ENCODE measurements at places on chromosomes 12 and 14. TPM values are rescaled to one million over a fixed set of nuclear protein-coding genes. Genes with fewer than 3 reads are reported as not detected.

- DNase-seq = no peak
These were observed 75.7 kb downstream of the PLEKHG7 start for GRCh38 chr12:92778525-92778924.

- DNase-seq = no peak
These were observed 7.2 kb upstream of the RACGAP1 start for GRCh38 chr12:50032515-50032853.

- no peak for DNase-seq
These were observed 78.8 kb downstream of the KCNMB4 start for GRCh38 chr12:70444903-70445302.

NOXRED1 gene
- total RNA-seq = not detected

- no peak for DNase-seq
These were observed 131.9 kb downstream of the CEP128 start for GRCh38 chr14:80809663-80810062.
